Activated T-cell treated with anti-CD3 and anti-CD28 coated beads, Interleukin-2, amount 50 U/mL, for 4 hours (primary cell): ENCODE measurements at places on chromosomes 13 and 19. TPM values are rescaled to one million over a fixed set of nuclear protein-coding genes. Genes with fewer than 3 reads are reported as not detected.

DNA sequence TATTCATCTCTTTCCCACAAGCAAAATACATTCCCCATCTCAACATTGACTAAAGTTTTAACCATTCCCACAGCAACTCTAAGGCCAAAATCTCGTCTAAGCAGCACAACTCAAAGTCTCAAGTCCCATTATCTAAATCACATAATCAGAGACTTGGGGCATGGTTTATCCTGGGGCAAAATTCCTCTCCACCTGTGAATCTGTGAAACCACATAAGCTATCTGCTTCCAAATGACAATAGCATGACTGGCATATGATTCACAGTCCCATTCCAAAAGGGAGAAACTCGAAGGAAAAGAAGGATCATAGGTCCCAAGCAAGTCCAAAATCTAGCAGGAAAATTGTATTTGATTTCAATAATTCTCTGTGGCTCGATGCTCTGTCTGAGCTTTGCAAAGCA, 73.0 kb downstream of the ANKRD10 start:
- DNase-seq, result no peak

DNA sequence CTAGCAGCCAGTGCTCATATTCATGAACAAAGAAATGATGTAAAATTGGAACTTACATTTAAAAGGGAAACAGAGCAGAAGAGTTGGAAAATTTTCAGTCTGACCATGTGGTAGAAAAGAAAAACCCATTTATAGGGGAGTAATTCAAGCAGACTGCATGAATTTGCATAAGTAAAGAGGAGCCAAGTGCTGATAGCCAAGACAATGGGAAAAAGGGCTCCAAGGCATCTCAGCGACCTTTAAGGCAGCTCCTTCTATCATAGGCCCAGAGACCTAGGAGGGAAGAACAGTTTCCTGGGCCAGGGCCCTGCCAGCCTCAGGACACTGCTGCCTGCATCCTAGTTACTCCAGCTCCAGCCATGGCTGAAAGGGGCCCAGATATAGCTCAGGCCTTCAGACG, 7.5 kb downstream of the DNAJC3 start:
- DNase-seq, result no peak

DNA sequence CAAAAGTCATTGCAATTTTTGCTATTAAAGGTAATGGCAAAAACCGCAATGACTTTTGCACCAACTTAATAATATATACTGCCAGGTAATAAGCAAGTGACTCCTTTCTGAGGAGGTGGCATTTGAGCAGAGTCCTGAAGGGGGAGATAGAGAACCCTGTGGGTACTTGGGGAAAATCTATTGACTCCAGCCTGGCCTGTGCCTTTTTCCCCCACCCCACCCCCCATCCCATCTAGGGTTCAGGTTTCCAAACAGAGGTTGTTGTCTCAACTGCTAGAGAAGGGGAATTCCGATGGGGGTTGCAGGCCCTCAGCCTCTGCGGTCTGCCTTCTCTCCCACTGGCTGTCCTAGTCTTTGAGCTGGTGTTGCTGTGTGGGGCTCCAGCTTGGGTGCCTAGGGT, 11.5 kb downstream of the S1PR2 start:
- no peak for DNase-seq

DNA sequence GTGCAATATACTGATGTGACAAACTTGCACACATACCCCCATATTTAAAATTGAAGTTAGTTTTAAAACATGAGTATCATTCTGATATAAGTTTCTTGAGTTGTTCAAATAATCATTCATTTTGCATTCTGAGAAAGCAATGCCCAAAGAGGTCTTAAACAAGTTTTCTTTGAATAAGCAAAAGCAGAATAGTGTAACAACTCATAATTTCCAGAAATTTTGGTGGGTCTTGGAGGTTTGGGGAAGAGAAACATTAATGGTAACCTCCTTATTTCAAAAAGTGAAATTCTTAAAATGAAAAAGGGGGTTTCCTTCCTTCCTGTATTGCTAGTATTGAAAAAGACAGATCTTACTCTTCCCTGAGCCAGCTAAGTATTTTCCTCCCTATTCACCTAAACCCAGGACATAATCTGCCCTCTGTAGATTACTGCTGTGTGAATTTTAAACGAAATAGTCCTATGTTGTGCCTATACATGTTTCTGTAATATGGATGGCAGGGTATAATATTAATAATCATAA, 30.4 kb downstream of the SLC25A15 start:
- no peak for DNase-seq

DNA sequence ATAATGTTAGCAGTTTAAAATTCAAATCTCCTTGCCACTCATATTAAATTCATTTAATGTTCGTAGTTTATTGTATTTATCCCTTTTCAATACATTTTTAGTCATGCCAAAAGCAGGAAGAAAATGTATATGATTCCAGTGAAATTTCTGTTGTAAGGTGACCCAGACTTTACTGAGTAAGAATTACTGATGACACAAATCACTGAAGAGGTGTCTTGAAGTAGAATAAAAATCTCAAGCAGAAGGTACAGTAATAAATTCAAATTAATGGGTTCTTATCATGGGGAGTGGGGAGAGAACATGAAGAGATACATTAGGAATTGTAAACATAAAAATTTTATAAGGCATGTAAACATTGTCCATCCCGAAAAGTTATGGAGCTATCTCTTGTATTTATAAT, 19.9 kb downstream of the STARD13 start:
- DNase-seq, result no peak

DNA sequence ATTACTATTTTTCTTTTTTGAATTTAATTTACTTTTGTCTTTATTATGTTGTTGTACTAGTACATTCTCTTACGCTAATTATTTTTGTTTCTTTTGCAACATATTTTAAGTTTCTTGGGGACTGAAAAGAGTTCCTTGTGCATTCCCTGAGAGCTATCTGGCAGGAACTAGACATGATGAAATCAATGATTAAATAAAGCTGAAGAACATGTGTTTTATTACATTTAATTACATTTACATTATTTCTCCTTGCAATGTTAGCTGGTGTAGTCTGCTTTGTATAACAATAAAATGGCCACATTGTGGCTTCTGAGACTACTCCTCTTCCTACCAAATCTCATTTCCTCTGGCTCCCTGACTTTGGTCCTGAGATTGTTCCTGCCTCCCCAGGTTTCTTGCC, 244.9 kb downstream of the NDFIP2 start:
- DNase-seq, result no peak

- no peak for DNase-seq
Observed at GRCh38 chr13:74221752-74222151, 87.5 kb upstream of the KLF12 start.

- no peak for DNase-seq
Observed at GRCh38 chr19:40592170-40592569, 9.0 kb upstream of the LTBP4 start.

- DNase-seq, result no peak
Observed at GRCh38 chr13:78827471-78827870, 168.5 kb upstream of the OBI1 start.

- no peak for DNase-seq
Observed at GRCh38 chr13:39527961-39528660, 74.9 kb downstream of the LHFPL6 start.

DNA sequence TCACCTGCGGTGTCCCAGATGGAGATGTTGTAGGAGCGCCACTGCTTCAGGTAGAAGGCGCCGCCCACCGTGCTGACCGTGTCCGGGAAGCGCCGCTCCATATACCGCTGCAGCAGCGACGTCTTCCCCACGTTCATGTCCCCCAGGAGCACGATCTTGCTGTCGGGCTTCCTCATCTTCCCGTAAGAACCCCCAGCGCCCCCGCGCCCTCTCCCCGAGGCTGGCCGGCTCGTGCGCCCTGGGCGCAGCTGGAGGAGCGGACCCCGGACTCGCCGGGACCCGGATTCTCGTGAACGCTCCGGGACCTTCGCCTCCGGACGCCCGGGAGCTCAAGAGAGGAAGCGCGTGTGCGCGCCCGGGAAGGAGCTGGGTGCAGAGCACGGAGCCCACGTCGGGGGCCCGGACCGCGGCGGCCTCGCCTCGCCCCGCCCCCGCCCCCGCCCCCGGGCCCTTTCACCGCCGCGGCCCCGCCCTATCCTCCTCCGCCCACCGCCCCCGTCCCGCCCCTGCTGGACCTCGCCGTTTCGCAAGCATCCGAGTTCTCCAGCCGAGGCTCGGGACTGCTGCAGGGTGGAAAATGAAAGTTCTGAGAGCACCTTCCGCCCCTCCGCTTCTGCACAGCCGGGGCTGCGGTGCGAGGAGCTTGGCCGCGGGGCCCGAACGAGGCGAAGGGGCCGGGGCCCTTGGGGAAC, at the start of gene RAB20:
TSS of gene RAB20 (minus strand) at position 379 of the 692 bp plus-strand sequence. CDS start at position 176, 203 bp downstream.
- peak; percentile 51 for DNase-seq

GRCh38 chr13:113553511-113554332, 30.8 kb upstream of the TFDP1 start:
- no peak for DNase-seq

DNA sequence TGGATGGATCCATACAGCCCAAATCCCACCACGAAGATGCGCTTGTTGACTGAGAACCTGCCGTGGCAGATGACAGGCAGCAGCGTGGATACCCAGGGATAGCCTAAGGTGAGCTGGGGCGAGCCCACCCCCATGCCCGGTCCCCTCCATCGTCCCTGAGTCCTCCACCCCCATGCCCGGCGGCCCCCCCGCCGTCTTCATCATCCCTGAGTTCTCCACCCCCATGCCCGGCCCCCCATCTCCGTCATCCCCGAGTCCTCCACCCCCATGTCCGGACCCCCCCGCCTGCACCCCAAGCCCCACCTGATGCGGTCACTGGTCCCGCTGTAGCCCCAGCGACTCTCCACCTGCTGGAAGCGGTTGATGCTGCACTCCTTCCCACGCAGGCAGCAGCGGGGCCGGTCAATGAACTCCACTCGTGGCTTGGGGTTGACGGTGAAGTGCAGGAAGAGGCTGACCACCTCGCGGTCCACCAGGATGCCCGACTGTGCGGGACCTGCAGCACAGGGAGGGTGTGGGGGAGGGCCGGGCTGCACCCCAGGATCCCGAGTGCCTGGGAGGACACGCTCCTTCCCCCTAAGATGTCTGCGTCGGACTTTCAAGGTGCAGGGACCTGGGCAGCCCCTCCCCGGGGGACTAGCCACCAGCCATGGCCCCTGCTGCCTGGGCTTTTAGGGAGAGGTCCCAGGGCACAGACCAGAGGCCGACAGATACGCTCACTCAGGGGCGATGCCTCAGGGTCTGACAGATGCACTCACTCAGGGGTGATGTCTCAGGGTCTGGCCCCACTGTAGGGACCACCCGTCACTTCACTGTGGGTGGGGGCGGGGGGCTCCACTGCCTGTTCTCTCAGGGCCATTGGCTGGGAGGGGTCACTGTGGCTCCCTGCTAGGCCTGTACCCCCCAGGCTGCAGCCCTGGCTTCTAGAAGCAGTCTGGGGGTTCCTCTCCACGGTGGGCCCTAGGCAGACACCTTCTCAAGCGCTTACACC, 28.0 kb downstream of the BTBD2 start:
- no peak for DNase-seq

- DNase-seq, result no peak
Observed at GRCh38 chr13:57629391-57629804, 2.1 kb upstream of the PCDH17 start.

- no peak for DNase-seq
Observed at GRCh38 chr13:113419531-113420193, 33.6 kb downstream of the ADPRHL1 start.

- peak; percentile 90 for DNase-seq
Observed at GRCh38 chr19:7488736-7489353, at the start of gene PEX11G. TSS of gene PEX11G (minus strand) at chr19:7489035. CDS start at chr19:7489010, 25 bp downstream.

DNA sequence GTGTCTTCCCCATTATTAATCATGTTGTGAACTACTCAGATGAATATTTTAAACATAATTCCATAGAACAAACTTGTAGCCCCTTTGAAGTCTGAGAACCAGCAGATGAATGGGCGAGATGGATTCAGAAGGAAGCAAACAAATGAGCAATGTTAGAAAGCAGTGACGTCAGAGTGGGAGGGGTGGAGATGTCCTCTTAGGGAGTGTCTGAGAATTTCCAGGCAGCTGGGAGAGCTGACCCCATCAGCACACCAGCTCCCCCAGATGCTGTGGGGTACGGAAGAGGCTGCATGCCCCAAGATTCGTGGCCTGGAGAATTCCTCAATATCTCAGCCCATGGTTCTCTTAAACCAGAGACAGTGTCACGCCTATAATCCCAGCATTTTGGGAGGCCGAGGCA, 68.6 kb downstream of the DPF1 start:
- no peak for DNase-seq

- no peak for DNase-seq
Observed at GRCh38 chr19:51765086-51765485, 4.1 kb downstream of the FPR2 start.

GRCh38 chr13:50464349-50465251, 378.9 kb downstream of the DLEU7 start:
- DNase-seq, result no peak

DNA sequence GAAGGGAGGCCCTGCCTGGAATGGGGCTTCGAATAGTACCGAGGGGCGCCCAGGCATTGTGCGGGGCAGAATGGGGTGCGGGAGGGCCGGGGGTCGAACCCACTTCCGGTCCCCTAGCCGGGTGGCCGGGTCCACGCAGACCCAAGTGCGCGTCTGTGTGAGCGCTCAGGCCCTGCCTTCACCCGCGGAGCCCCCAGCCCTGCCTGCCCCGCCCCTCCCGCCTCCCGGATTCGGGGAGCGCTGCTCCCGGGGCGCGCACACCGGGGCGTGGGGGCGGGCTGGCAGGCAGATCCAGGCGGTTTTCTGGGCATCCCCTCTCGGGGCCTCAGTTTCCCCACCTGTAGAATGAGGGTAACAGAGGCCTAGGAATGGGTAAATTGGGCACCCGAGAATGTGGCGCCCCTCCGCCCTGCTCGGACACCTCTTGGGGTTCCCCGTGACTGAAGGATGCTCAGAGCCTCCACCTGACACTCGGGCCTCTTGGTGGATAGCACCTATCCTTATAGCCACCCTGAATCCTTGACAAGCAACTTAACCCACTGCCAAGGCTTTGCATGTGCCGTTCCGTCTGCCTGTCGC, 682 bp downstream of the PIK3R2 start:
- DNase-seq, result no peak

DNA sequence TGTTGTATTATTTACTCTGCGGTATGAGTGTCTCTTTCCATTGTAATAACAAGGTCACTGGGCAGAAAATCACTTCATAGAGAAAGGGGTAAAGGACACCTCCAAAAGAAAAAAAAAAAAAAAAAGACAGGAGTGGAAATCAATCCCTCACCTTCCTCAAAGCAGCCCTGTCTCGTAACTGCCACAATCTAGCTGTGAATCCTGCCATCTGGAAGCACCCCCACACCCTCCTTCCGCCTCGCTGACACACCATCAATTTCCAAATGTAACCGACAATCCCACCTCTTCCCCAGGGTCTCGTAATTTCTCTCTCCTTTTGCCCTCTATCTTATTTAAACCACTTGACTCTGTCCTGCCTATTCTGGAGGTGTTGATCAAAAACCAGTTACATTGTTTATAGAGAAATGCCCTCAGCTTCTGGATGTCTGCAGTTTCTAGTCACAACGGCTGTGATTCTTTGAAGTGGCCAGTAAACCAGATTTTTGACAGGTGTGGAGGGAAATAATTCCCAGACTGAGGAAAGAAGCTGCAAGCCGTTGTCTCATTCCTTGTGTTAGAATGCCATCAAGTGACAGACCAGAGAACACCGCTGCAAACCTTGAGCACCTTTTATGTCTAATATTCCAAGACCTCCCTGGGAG, 9.1 kb upstream of the POP4 start:
- DNase-seq, result no peak

GRCh38 chr19:44689290-44690130, 9.4 kb upstream of the CEACAM16 start:
- peak; percentile 79 for DNase-seq

- no peak for DNase-seq
Observed at GRCh38 chr13:95087746-95088305, 213.4 kb downstream of the ABCC4 start.

Gene PDCD2L
- total RNA-seq, result 63.5 TPM

Gene KCTD12
- 9.0 TPM for total RNA-seq

Gene RASGRP4
- total RNA-seq, result 1.4 TPM

Gene KIR2DL3
- not detected for total RNA-seq

Gene MATK
- 43.1 TPM for total RNA-seq

Gene KLK1
- total RNA-seq, result 1.1 TPM
